ENCODE measurements at places on chromosomes 2 and 18. TPM values are rescaled to one million over a fixed set of nuclear protein-coding genes. Genes with fewer than 3 reads are reported as not detected.

CDH19 gene
- 0.39 TPM for polyA plus RNA-seq

GYPC gene
- polyA plus RNA-seq, result 52.2 TPM

REG3A gene
- not detected for polyA plus RNA-seq

UGT1A3 gene
- polyA plus RNA-seq, result not detected

OR6B2 gene
- not detected for polyA plus RNA-seq

HOXD12 gene
- polyA plus RNA-seq, result 0.41 TPM

RUFY4 gene
- 0.27 TPM for polyA plus RNA-seq

DNA sequence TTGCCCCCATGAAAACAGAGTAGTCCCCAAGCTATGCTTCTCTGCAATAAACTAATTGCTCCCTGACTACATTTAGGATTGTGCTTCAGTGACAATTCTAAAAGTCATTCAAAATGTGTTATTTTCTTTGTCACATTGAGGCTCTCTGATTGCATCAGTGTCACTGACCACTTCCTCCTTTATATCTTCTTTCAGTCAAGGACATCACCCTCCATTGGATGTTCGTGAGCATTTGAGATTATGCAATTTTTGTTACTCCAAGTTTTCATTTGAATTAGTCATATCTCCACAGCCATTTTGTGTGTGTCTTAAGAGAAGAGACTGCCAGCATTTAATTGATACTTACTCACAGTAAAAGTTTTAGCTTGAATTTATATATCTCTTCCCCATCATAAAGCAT, 780.8 kb upstream of the GCFC2 start:
- no peak for DNase-seq

GRCh38 chr2:191386938-191387536, 141.8 kb downstream of the MYO1B start:
- DNase-seq, result no peak

GRCh38 chr2:38690499-38691420, 24.8 kb downstream of the GALM start:
- no peak for DNase-seq

DNA sequence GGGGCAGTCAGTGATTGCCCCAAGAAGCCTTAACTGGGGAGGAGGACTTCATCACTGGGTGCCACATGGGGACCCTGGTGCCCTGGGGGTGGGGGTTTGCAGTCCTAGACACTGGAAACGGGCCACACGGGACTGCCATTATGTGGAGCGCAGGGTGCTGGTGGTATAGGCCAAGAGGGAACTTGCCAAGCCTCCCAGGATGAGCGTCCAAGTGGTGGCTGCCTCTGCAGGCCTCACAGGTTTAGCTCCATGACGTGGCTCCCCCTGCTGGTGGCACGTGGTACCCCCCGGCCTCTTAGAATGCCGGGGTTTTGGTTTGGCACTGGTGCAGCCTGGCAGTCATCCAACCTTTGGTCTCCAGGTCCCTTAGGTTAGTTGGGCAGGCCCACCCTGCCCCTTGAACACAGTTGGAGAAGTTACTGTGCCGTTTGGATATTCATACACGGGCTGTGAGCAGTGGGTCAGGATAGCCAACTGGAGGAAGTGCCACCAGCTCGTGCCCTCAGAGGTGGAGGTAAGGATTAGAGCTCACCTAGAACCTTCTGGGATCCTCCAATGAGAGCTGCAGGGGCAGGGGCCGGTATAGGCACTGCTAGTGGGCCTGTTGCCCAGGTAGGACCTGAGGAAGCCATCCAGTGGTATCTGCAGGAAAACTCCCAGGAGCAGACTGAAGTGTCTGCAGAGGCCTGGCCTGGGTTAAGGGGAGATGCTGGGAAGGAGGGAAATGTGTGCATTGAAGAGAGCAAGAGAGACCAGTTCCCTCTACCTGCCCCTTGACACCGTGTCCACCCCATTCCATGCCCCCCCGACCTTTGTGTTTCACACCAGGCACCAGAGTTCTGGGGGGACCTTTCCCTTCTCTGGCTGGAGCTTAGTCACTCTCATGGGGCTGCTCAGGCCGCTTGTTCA, 5.7 kb downstream of the PTMA start:
- no peak for DNase-seq

- DNase-seq, result no peak
Observed at GRCh38 chr18:77170890-77171410, 38.4 kb upstream of the MBP start.

DNA sequence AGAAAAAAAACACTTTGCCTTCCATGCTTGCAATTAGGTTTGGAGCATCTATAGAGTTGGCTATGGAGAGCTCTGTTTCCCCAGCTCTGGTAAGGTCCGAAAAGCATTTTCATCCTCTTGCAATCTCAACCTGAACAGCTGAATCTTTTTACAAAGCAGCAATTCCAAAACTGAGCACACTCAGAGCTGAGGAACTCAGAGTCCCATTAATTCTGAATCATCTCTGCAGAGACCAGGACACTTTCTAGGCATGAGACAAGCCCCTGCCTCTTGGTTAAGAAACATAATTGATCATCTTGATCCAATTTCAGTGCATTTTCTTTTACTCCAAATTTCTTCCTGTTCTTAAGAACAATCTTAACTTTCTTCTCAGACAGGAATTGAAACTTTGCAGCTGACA, 4.2 kb downstream of the CNGA3 start:
- DNase-seq, result no peak

DNA sequence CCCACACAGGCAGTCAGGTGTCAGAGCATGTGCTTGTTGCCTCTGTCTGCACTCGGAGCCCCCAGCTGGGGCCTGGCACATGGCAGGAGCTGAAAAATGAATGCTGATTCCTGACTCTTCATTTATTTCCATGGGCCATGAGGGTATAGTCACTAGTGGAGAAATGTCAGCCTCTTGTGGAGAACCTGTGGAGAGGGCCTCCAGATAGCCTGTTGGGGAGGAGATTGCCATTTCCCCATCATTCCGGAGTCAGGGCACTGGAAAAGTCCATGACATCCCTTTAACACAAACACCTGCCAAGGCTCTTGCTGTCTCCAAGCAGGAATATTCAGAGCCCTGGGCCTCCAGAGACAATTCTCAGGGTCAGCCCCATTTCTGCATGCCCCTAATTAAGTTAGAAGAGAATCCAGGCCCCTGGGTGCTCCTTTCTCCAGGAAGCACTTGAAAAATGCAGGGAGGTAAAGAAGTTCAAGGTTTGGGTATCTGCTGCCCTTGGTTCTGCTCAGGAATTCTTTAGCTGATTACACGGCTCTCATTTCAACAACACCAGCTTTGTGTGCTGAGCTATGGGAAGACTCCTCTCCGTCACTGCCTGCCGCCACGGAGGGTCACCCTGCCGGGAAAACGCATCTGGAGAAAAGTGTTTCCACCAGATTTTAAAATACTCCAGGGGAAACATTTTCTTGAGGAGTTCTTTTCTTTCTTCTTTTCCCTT, 311.3 kb downstream of the MYCN start:
- no peak for DNase-seq

GRCh38 chr18:29084120-29084519, 907.2 kb upstream of the CDH2 start:
- no peak for DNase-seq

- DNase-seq, result no peak
Observed at GRCh38 chr18:56067214-56067894, 479.4 kb upstream of the TCF4 start.

DNA sequence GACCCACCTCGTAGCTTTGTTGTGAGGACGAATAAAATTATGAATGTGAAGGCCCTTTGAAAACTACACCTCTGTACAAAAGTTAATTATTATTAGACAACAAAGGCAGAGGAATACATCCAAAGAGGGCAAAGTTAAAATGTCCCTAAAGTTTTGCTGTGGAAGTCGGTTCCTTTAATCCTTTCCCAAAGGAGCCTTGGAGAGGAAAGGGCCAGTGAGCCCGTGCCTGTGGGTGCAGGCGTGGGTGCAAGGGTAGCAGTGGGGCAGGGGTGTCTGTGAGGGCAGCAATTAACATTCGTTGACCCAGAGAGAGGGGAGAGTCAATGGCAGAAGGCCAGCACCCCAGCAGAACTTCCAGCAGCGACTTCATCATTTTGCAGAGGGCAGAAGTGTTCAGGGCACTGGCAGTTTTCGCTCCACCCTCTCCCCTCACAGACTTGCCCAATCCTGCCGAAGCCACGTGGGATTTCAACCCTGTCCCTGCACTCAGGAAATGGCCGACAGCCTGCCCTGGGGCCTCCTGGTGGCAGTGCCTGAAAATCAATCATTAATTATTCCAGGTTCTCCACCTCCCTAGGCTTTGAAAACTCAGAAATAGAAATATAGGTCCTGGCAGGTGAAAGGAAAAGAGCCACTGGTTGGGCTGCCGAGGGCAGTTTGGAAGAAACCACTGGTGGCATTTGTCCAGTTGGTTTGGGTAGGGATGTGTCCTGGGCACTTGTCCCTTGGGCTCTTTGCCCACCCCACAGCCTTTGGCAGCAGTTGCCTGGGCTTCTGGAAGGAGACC, 4.2 kb upstream of the PAX8 start:
- no peak for DNase-seq

- no peak for DNase-seq
Observed at GRCh38 chr2:134679745-134680144, 39.1 kb downstream of the TMEM163 start.

- no peak for DNase-seq
Observed at GRCh38 chr2:83850071-83850725, 608.9 kb downstream of the SUCLG1 start.

DNA sequence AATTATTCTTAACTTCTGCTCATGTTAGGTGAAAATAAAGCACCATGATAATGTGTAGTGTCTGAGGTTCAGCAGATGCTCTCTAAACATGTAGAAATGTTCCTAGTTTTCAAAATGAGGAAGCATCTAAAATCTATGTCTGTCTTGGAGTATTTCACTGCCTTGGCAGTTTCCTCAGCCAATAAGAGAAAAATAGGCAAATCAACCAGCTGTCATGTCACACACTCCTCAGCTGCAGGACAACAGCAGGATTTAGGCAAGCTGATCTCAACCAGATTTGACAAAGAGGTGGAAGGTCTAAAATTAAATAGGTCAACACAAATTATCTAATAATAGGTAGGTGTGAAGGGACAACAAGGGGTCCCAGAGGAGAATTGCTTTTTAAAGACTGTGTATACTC, 164.1 kb upstream of the BOD1L2 start:
- DNase-seq, result no peak

- DNase-seq, result no peak
Observed at GRCh38 chr18:78492064-78492812, 487.4 kb upstream of the SALL3 start.

GRCh38 chr2:207621501-207622039, 3.6 kb downstream of the METTL21A start:
- DNase-seq, result no peak

- no peak for DNase-seq
Observed at GRCh38 chr18:50057009-50057408, 137.9 kb downstream of the MYO5B start.

DNA sequence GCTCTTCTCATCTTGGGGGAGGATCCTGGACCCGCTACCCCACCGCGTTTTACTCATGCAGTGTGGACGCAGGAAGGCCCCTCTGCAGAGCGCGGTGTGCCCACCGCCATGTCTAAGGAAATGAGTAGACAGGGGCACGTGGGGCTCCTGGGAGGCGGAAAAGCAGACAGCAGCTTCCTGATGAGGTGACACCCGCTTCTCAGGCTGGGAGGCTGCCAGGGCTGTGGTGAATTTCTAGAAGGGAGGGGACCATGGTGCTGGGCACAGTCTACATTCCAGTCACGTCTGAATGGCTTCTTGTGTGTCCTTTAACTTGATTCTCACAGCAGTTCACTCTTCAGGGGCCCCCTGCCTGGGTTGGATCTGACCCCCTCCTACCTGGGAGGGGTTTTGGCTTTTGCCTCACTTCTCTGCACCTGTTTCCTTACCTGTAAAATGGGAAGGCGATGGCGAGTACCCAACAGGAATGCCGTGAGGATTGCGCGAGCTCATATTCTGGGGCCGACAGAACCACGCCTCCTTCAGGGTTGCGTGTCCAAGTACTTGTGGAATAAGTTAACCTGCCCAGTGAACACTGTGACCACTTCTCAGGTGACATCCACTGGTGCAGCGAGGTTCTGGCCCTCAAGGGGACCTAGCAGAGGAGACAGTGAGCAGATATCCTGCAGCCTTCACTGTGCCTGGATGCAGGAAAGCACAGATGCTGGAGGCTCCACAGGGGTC, 32.3 kb upstream of the MBP start:
- DNase-seq, result no peak

DNA sequence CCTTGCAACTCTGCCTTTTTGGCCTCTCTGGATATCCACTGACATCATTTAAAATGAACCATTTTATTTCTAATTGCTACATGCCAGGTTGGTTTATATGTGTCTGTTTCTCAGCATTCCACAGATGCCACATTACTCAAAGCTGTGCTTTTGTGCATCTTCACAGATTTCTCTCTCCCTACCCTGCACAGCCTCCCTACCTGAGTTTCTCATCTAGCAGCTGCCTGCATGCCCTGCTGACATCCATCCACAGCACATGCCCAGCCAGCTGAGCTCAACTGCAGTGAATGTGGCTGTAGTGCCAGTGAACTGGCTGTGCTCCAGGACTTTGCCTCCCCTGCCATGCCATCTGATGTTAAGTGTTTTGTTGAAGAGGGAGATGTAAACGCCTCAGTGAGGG, 44.5 kb downstream of the PKP4 start:
- no peak for DNase-seq

- DNase-seq, result no peak
Observed at GRCh38 chr2:221674446-221674845, 102.3 kb upstream of the EPHA4 start.

DNA sequence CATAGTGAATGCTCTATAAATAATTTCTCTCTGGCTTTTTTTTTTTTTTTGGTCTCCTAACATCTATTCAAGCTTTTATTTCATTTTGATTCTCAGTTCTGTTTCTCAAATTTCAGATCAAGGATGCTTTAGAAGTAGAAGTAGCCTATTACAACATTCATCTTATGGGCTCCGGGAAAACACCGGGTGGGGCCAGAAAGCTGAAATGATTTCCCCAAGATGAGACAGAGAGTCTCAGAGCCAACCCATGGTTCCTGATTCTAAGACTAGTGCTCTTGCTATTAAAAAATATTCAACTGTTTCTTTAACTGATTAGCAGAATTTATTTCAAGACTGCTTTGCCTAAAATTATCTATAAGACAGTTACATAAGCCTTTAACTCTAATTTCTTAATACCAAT, 147.2 kb upstream of the CCDC68 start:
- DNase-seq, result no peak

DNA sequence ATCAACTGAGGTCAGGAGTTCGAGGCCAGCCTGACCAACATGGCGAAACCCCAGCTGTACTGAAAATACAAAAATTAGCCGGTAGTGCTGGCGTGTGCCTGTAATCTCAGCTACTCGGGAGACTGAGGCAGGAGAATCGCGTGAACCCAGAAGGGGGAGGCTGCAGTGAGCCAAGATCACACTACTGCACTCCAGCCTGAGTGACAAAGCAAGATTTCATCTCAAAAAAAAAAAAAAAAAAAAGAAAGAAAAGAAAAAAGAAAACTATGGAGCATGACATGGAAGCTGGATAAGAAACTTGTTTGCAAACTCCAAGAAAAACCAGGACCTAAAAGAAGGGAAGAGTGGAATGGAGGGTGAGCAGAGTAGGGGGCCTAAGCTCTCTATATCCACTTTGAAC, 1.9 kb upstream of the CHMP1B start:
- DNase-seq, result no peak
